ENCODE measurements at places on chromosomes 5 and 9.

- no peak for DNase-seq
Observed at GRCh38 chr5:174843263-174844250, 119.2 kb downstream of the MSX2 start.

- DNase-seq: no peak
Observed at GRCh38 chr5:139295346-139296057, 2.0 kb downstream of the MATR3 start.

- DNase-seq: no peak
Observed at GRCh38 chr5:7018198-7018597, 305.0 kb downstream of the TENT4A start.

DNA sequence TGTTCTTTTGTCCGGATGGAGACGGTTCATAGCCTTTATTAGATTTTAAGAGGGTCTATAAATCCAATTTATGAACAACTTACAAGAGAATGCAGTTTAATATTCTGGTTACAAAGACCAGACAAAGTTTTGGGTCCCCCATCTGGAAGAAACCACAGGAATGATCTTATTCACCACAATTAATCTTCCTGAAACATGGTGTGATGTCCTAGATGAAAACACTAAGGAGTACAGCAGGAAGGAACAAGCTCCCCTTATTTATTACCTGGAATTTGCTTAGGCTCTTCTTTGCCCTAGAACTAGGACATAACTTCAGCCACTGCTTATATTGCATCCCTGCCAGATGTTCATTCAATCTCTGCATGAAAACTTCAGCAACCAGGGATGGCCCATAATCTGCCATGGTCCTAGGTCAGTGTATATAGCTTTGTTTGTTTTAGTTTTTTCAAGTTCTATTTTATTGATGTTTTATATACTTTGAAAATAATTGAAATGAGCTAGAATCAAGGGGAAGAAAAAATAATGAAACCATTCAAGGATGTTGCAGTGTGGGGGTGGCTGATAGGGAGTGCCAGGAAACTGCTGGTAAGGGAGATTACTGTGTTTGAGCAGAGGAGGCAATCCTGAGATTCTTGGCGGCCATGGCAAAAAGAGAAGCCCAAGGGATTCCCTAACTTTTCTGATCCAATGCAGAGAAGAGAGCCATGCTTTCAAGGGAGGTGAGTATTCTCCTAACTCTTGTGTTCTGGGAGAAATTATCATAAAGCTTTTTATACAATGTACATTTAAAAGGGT is 16.8 kb downstream of the TXNDC8 start:
- no peak for DNase-seq

Data from amniotic stem cell (primary cell).